ENCODE measurements at places on chromosomes 6 and 20.

- peak; percentile 34 for DNase-seq
These were observed 184.2 kb upstream of the CDYL start for GRCh38 chr6:4592026-4592425.

- no peak for DNase-seq
These were observed 56.1 kb upstream of the FOXC1 start for GRCh38 chr6:1553562-1554083.

DNA sequence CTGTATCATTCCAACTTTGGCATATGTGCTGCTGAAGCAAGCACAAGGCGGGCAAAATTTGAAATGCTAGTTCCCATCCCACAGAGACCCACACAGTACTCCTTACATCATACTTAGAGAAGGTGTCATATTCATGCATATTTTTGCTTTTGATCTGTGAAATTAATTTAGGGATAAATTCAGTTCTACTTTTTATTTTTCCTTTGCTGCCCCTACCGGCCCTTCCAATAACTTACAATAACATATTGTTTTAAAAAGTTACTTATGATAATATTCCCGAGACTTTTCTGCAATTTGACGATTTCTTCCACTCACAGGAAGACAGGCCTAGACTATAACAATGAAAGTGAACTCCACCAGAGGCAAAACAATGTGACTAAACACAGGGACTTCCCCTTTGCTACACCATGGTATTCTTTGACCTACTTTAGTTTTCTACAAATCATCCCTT lies 35.0 kb downstream of the SESN1 start:
- no peak for DNase-seq

DNA sequence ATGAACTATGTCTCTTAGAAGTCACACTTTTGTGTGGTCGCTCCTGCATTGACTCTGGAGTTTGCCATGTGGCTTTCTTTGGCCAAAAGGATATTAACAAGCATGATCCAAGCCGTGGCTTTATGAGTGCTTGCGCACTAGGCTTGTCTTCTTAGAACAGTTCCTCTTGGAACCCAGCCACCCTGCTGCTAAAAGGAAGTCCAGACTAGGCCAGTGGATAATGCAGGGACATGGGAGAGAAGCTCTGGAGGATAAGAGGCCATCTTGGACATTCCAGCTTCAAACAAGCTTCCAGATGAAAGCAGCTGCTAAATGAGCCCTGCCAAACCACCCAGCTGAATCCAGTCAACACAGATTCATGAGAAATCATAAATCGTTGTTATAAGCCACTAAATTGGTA lies 346.4 kb downstream of the CDC5L start:
- DNase-seq = peak; percentile 46

- DNase-seq = no peak
These were observed 19.4 kb upstream of the OVOL2 start for GRCh38 chr20:18077157-18077556.

DNA sequence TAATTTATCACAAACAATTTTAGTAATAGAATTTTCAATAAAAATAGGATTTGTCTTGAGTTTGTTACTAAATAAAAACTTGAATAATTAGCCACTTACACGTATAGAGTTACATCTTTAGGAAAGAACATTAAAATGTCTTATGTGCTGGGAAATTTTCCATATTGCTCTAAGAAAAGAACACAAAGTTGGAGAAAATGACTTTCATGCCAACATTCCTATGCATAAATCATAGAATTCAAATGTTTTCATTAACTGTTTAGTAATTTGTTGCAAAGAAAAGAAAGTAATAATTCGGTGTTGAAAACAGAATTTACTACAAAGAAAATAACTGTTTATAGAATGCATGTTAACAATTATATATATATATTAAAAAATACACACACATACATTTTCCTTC lies 4.7 kb upstream of the TBC1D32 start:
- no peak for DNase-seq

GRCh38 chr6:119301429-119301828 lies 48.1 kb downstream of the MAN1A1 start:
- no peak for DNase-seq

GRCh38 chr6:44456070-44456965 lies 68.8 kb downstream of the CDC5L start:
- no peak for DNase-seq

DNA sequence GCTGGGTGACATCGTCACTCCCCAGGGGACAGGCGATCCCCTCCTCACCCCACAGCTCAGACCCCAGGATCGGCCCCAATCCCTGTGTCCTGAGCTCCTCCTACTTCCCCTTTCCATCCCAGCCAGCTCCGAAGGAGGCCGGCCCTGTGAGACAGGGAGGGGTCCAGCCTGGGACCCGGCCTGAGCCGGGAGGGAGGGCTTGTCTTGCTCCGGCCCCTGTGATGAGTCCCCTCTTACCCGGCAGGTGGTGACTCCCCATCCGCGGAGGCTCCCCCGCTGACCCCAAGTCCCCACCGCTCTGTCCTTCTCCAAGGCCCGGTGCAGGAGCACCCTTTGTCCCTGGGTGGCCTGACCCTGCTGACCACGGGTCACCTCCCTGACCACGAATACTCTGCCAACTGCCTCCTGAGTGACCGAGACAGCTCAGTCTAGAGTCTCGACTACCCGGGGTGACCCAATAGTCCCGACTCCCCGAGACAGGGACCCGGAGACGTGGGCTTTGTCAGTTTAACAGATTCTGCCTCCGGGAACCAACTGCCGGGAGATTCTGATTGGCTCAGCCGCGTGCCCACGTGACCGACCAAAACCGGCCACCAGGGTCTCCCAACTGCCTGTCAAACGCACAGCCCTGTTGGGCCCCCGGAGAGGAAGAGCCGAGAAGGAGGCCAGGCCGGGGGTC lies 187.4 kb upstream of the PROKR2 start:
- DNase-seq = no peak

DNA sequence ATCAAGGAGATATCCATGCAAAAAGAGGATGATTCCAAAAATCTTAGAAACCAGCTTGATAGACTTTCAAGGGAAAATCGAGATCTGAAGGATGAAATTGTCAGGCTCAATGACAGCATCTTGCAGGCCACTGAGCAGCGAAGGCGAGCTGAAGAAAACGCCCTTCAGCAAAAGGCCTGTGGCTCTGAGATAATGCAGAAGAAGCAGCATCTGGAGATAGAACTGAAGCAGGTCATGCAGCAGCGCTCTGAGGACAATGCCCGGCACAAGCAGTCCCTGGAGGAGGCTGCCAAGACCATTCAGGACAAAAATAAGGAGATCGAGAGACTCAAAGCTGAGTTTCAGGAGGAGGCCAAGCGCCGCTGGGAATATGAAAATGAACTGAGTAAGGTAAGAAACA lies 10.1 kb upstream of the SNRNP48 start:
- no peak for DNase-seq

DNA sequence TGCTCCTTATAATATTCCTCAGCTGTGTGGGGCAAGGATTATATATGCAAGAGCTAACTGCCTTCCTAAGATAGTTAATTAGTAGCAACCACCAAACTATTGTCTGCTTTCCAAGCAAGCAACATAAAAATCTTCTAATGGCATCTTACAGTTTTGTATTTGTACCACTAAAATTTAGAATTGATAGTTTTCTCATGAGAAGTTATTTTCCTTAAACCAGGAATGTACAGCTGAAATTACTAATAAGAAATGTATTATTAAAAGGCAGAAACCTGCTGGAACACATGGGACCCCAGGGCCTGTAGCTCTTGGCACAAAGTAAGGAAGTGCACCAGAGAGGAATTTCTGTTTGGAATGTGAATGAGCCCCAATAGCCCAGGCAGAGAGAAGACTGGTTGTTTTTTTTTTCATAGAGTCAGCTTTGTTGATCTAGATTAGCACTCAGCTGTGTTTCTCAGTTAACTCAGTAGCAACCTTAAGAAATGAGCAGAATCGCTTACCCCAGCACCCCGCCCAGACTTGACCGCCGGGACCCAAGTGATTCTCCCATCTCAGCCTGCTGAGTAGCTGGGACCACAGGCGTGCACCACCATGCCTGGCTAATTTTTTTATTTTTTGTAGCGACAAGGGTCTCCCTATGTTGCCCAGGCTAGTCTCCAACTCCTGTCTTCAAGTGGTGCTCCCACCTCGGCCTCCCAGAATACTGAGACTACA lies 2.6 kb downstream of the MGME1 start:
- no peak for DNase-seq

DNA sequence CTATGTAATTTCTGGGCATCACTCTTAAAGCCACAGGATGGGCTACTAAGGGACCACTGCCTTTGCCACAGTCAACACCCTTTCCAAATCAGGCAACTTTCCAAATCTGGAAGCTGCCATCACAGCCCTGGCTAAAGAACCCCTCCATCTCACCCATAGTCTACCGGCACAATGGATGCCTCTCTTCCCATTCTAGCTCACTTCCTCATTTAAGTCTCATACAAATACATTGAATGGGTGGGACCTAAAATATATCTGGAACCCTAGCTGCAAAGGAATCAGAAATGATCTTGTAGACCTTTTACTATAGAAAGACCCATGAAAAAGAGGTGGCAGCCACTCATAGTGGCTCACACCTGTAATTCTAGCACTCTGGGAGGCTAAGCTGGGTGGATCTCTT lies 3.3 kb upstream of the TREML4 start:
- no peak for DNase-seq

DNA sequence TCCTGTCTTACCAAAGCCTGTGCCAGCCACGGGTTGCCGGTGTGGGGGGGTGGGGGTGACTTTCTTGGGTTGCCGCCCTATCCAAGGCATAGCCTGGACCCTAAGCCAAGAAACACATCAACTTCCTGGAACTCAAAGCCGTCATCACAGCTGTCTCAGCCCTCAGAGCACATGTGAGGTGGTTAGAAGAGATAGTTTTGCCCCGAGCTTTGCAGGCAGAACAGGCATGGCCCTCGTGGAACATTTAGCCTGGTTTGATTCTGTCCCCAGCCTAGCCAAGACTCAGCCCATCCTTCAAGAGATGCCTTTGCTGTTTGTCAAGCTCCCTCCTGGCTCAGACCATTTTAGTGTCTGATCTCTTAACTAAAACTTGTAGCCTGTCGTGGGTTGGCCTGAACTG lies 64.9 kb downstream of the RREB1 start:
- no peak for DNase-seq

DNA sequence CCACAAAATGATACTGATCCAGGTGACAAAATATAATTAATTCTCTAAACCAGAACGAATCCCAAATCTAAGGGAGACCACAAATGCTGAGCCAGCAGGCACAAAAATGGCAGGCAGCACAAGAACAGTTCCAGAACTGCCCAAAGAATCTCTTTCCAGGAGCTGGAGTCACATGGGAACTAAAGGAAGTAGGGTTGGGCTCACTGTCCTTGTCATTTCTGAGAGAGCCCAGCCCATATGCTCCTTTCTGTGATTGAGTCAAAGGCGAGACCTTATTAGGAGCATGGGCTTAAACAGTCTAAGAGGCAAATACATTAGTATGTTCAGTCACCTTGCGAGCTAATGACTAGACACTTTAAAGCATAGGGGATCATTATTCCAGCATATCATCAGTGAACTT lies 327.6 kb upstream of the ARID1B start:
- no peak for DNase-seq

- no peak for DNase-seq
These were observed 32.5 kb downstream of the ZC3H12D start for GRCh38 chr6:149452037-149452939.

DNA sequence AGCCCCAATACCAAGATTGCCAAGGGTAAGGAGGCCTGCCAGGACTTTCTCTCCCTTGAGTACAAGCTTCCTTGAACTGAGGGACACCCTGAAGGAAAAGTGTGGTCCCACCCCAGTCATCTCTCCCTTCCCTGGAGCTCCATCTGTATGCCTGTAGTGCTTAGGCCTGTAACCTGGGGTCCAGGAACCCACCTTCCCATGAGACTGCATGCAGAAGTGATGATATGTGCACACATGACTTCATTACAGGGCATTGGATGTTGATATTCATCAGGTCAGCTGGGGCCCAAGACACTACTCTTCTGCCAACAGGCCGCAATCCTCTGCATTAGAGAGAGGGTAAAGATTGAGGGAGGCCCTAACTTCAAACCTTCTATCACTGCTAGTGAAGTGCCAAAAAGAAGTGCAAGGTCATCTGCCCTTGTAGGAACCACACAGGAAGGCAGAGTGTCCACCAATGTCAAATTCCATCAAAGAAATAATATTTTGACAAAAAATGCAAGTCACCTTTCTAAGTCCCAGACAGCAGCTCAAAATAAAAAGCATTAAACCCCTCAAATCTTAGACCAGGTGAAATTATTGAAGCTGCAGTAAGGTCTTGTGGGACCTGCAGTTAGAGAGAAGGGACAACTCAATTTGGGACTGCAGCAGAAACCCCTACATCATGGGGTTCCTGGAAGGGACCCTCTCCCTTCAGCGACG lies 5.1 kb downstream of the HLA-F start:
- no peak for DNase-seq

DNA sequence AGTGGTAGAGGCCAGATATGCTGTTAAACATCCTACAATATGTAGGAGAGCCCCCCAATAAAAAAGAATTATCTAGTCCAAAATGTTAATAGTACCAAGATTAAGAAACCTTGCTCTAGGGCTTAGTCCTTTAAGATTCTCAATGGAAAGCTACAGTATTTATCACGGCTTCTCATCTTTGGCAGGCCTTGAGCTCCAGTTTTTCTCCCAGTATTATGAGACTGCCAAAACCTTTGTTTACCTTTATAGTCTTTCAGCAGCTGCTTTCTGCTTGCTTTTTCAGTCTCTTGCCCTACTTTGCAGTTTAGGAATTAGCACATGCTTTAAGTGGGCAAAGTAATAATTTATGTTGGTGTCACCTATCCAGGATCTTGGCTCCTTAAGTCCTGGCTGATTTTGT lies 59.7 kb downstream of the NHLRC1 start:
- no peak for DNase-seq

DNA sequence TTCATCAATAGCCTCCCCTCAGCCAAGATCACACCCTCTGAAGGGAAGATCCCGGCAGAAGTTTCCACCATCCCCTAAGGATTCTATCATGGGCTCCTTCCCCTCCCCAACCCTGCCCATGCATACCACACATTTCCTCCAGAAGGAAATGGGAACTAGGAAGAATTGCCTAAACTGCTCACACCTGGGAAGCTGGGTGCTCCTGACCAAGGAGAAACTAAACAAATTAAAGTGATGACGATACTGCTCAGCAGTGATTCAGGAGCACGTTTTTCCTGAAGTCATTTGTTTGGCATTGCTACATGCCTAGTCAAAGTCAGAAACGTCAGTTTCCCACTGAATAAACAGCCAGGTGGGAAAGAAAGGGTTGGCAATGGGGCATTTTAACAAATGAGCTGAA lies 136.1 kb upstream of the CDYL start:
- DNase-seq = no peak

GRCh38 chr20:25320035-25320800 lies 70.4 kb downstream of the ABHD12 start:
- DNase-seq = peak; percentile 57

DNA sequence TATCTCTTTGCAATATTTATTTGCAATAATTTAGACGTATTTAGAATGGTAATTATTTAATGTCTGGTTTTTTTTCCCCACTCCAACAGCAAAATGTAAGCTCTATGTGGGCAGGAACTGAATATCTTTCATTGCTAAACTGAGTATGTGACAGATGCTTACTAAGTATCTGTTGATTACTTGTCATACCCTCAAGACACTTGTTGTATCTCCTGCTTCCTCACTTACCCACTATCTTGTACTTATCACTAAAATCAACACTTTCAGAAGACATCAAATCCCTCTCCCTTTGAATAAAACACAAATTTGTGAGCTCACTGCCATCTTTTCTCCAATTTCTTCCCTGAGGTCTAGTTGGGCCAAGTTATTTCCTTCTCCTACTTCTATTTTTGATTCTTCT lies 30.3 kb downstream of the PPIL4 start:
- no peak for DNase-seq
